ENCODE measurements at places on chromosomes 12 and 14.
A peak's percentile ranks its signal among the peaks of the same experiment; 100 is the strongest.

DNA sequence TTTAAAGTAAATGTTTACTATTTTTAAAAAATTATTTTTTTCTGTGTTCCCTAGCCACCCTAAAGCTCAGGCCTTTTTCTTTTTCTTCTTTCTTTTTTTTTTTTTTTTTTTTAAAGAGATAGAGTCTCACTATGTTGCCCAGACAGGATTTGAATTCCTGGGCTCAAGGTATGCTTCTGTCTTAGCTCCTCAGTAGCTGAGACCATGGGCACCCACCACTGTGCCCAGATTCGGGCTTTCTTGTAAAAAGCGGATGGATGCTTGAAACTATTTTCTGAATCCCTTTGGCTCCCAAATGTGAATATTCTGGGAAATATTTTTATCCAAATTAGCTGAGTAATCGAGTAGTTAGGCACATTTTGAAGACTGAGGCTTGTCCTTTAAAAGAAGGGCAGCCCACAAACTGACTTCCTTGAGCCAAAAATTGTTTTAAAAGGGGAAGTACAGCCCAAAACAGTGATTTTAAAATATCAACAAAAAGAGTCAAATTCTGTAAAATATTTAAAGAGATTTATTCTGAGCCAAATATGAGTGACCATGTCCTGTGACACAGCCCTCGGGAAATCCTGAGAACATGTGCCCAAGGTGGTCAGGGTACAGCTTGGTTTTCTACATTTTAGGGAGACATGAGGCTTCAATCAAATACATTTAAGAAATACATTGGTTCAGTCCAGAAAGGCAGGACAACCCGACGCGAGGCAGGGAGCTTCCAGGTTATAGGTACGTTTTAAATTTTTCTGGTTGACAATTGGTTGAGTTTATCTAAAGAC lies 28.8 kb upstream of the HIGD1C start:
- DNase-seq: no peak

- DNase-seq: no peak
Observed at GRCh38 chr12:79071498-79071897, 206.9 kb downstream of the SYT1 start.

GRCh38 chr14:34965912-34966311 lies 16.9 kb upstream of the SRP54 start:
- DNase-seq: no peak

GRCh38 chr14:74922752-74923401 lies at the start of gene RPS6KL1:
RPS6KL1 (minus strand) TSS chr14:74923260; CDS start chr14:74921541, 1,719 bp downstream.
- DNase-seq: peak; percentile 50

- no peak for DNase-seq
Observed at GRCh38 chr12:122842505-122843405, 7.5 kb downstream of the HIP1R start.

GRCh38 chr12:4112734-4113325 lies 160.7 kb upstream of the CCND2 start:
- no peak for DNase-seq

Data from memory B cell (primary cell).